ENCODE measurements at places on chromosomes 16 and 17. TPM values are rescaled to one million over a fixed set of nuclear protein-coding genes. Genes with fewer than 3 reads are reported as not detected.

Gene OR1A1
- not detected for total RNA-seq

Gene PRAC1
- not detected for total RNA-seq

Gene HOXB8
- total RNA-seq, result not detected

Gene KCTD11
- 24.9 TPM for total RNA-seq

Gene MFSD11
- 30.6 TPM for total RNA-seq

Gene GPR179
- not detected for total RNA-seq

Gene CCL2
- 28.3 TPM for total RNA-seq

Gene DHRS7C
- not detected for total RNA-seq

Gene FBXL16
- not detected for total RNA-seq

Gene MT3
- not detected for total RNA-seq

DNA sequence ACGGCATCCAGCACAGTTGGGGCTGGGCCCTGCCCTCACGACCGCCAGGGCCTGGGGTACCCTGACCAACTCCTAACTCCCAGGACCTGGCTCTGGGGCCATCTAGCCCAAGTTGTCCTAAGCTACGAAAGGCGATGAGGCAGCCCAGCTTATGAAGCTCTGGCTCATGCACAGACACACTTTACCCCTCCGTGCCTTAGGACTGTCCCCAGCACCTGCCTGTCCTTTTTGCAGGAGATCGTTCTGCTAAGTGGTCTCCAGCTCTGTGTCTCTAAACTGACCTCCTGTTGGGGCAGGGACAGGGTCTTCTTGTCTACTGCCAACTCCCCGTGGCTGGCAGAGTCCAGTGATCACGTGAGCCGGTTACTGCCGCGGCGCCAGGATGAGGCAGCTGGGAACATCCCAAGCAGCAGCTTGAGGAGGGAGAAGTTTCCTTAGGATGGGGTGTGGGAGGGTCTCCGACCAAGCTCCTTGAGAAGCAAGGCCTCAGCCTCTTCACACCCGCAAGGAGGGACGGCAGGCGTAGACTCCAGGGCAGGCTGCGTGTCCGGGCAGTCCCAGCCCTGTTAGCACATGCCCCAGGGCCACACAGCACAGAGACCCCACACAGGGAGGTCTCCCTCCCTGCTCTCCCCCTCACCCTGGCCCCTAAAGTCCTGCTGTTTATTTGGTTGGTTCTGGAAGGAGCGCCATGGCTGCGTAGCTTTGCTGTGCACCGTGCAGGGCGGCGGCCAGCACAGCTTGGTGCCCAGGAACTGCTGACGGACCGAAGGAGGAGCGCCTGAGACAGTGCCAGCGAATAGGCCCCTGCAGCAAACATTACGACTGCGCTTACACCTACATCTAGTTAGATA lies 16.4 kb upstream of the METRNL start:
- no peak for DNase-seq

DNA sequence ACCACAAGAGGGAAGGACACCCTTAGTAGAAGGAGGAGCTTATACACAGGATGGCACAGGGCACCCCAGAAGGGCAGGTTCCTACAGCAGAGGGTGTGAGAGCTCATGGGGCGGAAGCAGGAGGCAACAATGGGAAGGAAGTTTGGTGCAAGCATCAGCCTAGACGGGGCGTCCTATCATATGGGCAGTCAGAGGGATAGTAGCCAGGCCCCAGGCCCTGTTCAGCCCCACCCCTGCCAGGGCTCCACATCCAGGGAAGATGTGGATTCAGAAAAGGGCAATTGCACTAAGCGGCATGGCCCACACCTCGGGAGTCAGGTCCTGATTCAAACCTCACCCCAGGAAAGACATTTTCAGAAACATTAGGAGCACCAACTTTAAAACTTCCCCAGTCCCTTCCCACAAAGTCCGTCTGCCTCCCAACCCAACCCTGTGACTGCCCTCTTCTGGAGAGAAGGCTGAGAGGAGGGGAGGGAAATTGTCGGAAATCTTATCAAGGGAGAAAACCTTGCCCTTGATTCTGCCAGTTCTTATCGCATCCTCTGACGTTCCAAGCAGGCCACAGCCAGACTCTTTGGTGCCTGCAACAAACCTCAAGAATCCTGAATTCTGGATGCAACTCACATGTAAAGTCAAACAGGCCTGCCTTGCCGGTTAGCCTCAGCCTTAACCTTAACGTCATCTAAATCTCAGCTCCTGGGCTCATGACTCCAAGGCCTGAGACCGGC lies 198.8 kb upstream of the CDH5 start:
- no peak for DNase-seq

DNA sequence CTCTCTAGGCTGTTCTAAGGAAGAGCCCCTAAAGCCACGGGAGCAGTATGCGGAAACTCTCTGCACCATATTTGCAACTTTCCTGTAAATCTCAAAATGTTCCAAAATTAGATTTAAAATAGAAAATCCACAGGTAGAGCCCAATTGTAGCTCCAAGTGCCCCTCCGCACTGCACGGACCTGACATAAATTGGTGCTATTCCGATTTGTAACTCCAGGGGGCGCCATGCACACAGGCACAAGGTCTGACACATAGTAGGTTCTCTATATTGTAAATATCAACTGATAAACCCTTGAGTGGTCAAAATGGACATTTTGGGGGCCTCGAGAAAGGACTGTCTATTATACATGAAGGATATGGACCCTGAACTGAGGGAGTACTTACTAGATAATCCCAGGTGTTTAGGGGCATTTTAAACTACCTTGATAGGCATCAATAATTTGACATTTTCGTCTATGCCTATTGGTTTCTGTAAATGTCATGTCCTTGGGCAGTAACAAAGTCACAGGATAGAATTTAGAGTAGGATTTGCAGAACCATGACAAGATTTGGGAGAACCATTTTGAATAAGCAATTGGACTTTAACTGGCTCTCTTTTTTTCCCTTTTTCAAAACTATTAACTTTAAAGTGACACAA lies 36.6 kb upstream of the TMEM132E start:
- peak; percentile 23 for DNase-seq

GRCh38 chr16:75318737-75319136 lies 67.3 kb upstream of the BCAR1 start:
- DNase-seq, result no peak

- DNase-seq, result no peak
These were observed 2.5 kb downstream of the KRT33A start for GRCh38 chr17:41347869-41348760.

DNA sequence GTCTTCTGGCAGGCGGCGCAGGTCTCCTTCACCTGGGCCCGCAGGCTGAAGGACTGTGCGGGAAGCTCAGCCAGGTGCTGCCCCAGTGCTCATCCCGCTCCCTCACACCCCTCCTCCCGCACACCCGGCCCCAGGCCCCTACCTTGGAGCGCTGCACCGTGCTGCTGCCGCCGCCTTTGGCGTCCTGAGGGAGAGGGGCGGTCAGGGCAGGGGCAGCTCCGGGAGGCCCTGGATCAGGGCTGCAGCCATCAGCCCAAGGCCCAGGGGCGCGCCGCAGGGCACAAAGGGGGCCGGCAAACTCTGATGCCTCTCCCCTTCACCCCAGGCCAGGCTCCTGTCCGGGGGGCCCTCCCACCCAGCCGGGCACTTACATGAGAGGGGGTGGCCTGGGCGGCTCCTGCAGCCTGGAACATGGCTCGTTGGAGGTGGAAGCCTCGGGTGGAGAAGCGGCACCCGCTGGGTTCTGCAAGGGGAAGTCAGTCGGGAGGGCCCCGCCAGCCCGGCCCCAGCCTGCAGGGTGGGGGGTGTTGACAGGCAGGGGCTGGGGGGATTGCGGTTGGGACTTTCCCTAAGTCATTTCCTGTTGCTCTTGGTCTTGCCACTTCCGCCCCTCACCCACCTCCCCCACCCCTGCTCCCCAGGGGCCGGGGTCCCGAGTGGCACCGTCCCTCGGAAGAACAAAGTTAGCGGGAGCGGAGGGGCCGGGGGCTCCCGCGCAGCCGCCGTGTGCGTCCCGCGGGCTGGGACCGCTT lies 863 bp downstream of the LIMD2 start:
- peak; percentile 50 for DNase-seq

GRCh38 chr16:67277999-67278772 lies 1.1 kb upstream of the PLEKHG4 start:
- peak; percentile 93 for DNase-seq

DNA sequence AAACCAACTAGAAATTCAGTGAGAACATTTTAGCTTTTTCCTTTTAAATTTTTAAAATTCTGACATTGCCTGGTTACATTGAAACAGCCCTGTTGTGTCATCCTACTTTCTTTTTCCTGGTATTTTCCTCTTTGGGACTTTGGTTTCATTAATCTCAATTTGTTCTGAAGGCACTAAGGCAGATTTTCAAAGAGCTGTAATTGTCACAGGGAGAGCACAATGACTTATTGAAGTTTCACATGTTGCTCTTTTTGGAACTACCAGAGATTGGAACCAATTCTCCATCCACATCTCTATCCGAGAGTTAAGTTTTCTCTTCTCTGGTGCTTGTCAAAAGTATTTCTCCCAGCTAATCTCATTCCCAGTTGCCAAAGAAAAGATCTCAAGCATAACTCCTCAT lies 144.7 kb upstream of the TBX2 start:
- DNase-seq, result no peak

GRCh38 chr17:4163951-4164350 lies 21.0 kb downstream of the CYB5D2 start:
- DNase-seq, result peak; percentile 78

- DNase-seq, result peak; percentile 45
These were observed 422 bp downstream of the UQCC4 start for GRCh38 chr16:1420111-1420539.

GRCh38 chr16:35687071-35687470 lies 2227.7 kb downstream of the TP53TG3F start:
- no peak for DNase-seq

GRCh38 chr16:75593308-75593707 lies 27.1 kb downstream of the GABARAPL2 start:
- no peak for DNase-seq

DNA sequence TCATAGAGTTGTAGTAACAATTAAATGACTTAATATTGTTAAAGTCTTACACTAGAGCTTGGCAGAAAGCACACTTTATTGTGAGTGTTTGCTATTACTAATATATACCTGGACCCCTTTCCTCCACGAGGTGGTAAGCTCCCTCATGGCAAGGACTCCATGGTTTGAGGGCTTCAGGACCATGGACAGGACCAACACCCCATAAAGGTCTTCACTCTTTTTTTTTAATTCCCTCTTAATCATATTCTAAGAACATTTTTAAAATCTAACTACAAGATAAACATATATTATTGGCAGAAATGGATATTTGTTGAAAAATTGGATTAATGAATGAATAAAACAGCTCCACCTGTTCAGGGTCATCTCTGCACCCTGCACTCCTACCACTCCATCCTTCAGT lies 154.5 kb downstream of the CBLN1 start:
- no peak for DNase-seq

GRCh38 chr17:77180503-77181357 lies 40.0 kb downstream of the SEC14L1 start:
- DNase-seq, result no peak

DNA sequence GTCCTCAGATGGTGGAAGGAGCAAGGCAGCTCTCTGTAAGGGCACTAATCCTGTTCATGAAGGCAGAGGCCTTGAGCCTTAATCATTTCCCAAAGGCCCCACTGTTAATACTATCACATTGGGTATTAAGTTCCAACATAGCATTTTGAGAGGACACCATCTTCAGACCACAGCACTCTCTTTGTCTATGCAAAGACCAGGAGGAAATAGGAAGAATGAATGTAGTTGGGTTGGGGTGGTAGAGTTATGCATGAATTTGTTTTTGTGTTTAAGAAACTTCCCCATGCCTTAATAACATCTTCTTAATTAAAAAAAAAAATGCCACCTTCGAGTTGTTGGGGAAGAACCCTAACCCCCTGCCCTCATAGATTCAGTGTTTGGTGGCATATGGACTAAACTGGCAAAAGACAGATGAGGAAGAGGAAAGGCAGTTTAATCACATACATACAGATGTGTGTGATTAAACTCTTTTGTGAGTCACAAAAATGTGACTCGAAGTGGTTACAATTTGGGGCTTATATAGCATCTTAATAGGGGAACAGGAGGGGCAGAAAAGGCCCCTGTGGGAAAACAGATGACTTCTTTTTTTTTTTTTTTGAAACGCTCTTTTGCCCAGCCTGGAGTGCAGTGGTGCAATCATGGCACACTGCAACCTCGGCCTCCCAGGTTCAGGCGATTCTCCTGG lies 35.0 kb upstream of the SLC5A10 start:
- DNase-seq, result peak; percentile 72

DNA sequence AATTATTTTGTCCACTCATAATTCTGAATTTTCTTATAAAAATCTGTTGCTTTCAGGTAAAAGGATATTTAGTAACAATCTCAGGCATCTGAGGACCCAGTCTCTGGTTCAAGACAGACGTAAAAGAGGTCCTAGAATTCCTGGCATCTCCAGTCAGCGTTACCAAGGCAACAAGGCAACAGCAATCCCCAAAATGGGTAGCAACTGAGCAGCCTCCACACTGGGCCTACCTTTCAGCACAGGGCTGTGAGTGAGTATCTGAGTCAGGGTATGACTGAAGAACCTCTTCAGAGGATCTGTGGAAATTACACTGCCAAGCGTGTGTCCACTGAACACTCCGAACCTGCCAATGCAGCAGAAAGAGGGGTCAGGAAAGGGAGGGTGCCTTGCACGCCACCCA lies 20.8 kb downstream of the FANCA start:
- peak; percentile 3 for DNase-seq

DNA sequence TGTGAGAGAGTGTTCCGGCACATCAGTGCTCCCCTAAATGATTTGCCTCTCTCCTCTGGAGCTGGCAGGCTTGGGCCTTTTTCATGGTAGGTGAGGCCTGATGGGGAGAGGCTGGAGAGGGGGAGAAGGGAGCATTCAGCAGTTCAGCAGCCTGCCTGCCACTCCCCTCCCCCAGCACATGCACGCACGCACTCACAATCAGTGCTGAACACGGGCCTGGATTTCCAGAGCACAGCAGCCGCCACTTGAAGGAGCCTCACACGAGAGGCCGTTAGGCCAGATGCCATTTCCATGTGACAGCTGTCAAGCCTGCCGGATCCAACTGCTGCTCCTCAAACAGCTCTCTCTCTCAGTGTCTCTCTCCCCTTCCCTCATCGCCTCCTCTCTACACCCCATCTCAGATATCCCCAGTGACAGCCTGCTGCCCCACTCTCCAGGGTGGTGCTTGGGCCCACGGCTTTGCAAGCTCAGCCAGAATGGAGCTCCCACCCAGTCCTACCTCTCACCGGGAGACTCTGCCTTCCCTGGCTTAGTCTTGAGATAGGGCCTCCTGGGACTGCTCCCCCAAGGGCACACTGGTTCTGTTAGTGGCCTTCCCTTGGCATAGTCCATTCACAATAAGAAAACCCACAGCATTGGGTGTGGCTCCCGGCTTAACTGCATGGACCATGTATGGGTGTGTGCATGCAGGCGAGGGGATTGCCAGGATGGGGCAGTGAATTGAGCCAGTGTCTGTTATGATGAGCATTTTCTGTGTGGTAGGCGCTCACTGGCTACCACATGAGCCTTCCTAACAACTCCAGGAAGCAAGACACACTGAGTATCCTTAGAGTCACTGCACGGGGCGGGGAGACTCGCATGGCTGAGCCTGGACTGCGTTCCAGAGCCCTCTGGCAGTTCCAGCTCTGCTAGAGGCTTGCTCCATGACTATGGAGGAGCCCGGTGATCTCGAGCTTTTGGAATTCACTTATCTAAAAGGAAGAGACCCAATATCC lies 226.2 kb downstream of the CCDC182 start:
- DNase-seq, result peak; percentile 64

GRCh38 chr17:1931844-1932579 lies 93.1 kb downstream of the RTN4RL1 start:
- peak; percentile 39 for DNase-seq

GRCh38 chr16:47565454-47565853 lies 104.3 kb downstream of the PHKB start:
- peak; percentile 77 for DNase-seq

- DNase-seq, result peak; percentile 88
These were observed 5.9 kb downstream of the TEX2 start for GRCh38 chr17:64256913-64257807.

- peak; percentile 75 for DNase-seq
These were observed 17.4 kb downstream of the ITPRIPL2 start for GRCh38 chr16:19130852-19131824.

All from GM23248 (cell line).